ENCODE measurements at places on chromosomes 12 and 14.

DNA sequence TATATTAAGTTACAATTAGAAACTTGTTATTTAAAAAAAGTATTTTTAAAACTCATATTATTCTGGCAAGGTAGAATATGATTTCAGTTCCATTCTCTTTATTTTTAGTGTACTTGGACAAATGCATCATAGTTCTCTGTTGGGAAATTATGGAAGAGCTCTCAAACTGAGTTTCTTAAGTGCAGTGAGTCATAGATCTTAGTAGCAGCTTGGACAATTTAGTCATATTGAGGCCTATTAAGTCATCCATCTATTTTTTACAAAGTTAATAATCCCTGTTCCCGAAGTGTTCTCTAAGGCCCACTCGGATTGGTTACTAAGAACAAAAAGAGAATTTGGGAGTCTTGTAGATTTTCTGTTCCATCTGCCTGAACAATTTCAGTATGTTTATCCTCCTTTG, 113.9 kb downstream of the ANO4 start:
- no peak for DNase-seq

GRCh38 chr14:65745396-65746190, 333.1 kb downstream of the FUT8 start:
- DNase-seq = peak; percentile 89

- DNase-seq = peak; percentile 1
These were observed 939.0 kb upstream of the ATXN7L3B start for GRCh38 chr12:73598626-73599025.

- no peak for DNase-seq
These were observed 11.8 kb downstream of the CD163L1 start for GRCh38 chr12:7431993-7432685.

DNA sequence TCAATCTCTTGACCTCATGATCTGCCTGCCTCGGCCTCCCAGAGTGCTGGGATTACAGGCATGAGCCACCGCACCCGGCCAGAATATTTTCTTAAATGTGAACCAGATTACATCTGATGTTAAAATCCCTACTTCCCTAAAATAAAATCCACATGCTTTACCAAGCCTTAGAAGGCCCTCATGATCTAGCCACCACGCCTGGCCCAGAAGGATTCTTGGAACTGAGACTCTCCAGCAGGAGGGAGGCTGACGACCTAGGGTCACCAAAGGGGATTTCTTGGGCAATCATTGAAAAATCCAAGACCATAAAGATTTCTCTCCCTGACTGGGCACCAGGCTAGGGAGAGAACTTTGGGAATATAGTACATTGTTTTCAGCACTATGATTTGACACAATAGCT, 25.2 kb upstream of the RASSF3 start:
- DNase-seq = peak; percentile 33

DNA sequence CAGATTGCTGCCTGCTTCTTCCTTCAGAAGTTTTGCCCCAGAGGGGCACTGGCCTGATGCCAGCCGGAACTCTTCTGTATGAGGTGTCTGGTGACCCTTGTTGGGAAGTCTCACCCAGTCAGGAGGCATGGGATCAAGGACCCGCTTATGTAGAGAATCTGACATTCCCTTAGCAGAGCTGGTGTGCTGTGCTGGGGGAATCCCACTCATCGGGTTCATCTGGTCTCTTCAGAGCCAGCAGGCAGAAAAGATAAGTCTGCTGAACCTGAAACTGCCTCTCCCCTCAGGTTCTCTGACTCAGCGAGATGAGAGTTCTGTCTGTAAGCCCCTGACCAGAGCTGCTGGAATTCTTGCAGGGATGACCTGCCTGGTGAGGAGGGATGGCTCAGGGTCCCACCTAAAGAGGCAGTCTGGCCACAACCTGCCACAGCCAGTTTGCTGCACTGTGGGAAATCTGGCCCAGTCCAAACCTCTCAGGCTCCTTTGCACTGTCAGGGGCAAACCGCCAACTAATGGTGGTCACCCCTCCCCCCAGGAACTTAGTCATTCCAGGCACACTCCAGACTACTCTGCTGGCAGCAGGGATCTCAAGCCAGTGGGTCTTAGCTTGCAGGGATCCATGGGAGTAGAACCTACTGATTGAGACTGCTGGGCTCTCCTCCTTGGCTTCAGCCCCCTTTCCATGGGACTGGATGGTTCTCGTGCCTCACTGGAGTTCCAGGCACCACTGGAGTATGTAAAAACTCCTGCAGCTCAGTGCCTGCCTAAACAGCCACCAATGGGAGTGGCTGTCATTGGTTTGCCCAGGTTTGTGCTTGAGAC, 4.1 kb downstream of the CLEC2D start:
- DNase-seq = peak; percentile 8

- peak; percentile 84 for DNase-seq
These were observed 59.2 kb upstream of the PELI2 start for GRCh38 chr14:56059054-56059453.

DNA sequence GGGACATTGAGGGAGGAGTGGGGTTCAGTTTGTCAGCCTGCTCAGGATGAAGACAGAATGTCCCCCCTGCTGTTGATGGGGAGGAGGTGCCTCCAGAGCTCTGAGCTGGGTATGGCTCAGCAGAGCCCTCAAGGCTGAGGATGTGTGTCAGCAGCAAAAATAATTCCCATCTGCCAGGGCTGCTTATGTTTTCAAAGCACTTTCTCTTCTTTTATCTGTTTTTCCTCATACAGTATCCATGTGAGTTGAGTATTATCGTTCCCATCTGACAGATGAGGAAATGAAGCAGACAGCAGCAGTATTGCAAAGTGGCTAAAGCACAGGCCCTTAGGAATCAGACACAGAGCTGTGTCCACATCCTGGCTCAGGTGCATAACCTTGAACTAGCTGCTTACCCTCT, 94.1 kb downstream of the SLC8A3 start:
- no peak for DNase-seq

- DNase-seq = no peak
These were observed 5.9 kb downstream of the CCDC198 start for GRCh38 chr14:57487771-57488170.

DNA sequence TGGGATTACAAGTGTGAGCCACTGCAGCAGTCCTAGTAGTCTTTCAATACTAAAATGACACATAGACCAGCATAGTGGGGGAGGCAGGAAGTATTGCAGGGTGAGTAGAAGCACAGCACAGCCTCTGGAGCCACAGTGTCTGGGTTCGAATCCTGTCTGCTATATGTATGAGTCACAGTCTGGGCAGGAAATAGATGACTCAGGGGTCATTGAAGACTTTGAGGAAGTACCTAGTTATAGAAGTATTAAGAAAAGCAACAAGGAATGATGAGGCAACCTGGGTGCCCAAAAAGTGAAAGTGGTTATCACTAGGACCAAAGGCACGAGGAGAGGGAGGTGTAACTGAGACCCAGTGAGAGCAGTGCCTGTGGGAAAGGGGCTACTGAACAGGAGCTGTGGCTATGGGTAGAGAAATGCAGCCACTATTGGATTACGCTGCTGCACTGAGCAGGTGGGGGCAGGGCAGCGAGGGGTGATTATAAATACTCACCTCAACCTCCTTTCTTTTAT, 124.0 kb downstream of the PDE3A start:
- DNase-seq = peak; percentile 98

DNA sequence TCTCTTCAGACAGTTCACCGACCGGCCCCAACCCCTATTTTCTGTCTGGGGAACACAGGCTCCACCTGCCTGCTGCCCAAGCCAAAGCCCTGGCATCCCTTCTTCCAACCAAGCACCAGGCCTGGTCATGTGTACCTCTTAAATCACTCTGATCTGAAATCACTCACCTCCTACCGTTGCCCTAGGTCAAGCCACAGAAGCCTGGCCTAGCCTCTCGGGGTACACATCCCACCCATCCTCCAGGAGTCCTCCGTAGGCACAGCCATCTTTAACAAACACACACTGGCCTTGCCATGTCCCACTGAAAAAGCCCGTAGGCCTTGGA, 81.8 kb downstream of the IRF2BPL start:
- no peak for DNase-seq

DNA sequence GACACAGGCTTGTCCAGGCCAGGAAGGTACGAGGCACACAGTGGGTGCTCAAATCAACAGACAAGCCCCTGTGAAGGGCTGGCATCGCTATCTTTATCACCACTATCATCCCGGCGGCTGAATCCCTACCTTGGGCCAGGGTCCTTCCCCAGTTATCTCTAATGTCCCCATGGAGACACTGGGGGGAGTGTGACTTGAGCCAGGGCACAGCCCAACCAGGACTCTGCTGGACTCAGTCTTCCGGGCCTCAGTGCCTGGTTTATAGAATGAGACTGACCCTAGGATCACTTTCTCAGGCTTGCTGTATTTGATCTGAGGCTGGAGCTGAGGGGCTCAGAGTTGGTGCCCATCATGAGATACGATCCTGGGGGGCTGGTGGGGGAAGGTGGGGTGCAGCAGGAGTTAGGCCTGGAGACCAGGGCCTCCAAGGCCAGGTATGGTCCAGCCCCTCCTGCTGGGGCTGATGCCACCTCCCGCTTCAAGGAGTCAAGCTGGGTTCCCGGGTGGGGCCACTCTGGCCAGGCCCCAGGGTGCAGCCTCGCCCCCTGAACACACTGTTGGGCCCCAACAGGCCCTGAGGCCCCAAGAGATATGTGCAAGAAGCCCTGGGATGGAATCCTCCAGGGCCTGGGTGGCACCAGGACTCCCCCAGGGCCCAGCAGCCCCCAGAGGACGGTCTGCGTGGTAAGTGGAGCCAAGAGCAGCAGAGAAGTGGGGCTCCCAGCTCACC, 11.8 kb downstream of the BEGAIN start:
- no peak for DNase-seq

GRCh38 chr12:83016991-83017390, 330.3 kb downstream of the TMTC2 start:
- DNase-seq = no peak

GRCh38 chr12:77122236-77122635, 56.9 kb upstream of the E2F7 start:
- no peak for DNase-seq

DNA sequence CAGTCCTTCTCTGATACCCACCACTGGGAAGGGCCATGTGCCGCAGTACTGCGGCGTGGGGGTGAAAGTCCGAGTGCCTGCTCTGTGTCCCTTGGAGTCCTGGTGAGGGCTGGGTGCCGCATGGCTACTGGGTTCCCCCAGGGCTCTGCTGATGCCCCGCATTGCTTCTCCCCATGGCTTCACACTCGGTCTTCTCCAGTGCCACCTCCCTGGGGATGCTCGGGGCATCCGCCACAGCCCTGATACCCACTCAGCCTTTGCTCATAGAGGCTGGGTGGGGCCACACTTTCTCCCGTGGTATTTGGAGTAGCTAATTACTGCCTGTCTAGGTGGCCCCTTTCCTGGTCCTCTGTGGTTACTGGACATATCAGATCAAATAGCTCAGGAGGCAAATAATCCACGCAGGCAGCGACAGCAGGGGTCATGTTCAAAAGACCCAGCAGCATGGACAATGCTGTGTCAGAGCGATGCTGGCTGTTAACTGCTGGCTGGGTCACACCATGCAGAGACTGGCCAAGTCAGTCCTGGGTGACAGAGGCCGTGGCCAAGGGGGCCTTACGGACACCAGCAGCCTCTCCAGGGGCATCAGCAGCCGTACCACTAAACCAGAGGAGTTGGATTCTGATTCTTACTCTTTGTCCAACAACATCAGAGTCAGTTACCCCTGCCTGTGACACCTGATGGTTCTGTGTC, 106.5 kb downstream of the ADGRD1 start:
- DNase-seq = no peak

GRCh38 chr14:81511111-81511904, 22.3 kb downstream of the SEL1L start:
- peak; percentile 16 for DNase-seq

GRCh38 chr12:53506450-53506785, 866 bp downstream of the NPFF start:
- DNase-seq = no peak

GRCh38 chr12:104630230-104630670, 173.5 kb downstream of the CHST11 start:
- peak; percentile 12 for DNase-seq

- DNase-seq = no peak
These were observed 15.4 kb upstream of the SELPLG start for GRCh38 chr12:108649126-108649525.

DNA sequence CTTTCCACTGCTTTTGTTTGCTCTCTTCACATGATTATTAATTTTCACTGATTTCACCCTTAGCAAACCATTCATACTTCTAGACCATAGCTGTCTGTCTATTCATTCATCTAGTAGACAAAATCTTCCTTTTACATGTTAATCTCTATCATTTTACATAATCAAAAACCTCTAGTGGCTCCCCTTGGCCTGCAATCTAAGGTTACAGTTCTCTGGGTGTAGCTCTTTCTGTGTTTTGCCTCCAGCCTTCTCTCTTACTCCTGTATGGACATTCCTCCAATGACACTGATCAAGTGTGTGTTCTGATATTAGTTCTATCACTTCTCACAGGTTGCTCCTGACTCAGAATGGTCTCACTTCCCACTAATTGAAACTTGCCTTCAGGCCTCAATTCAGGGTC, 56.4 kb downstream of the PRKCH start:
- no peak for DNase-seq

- no peak for DNase-seq
These were observed 48.7 kb upstream of the GARIN2 start for GRCh38 chr14:67140556-67140955.

DNA sequence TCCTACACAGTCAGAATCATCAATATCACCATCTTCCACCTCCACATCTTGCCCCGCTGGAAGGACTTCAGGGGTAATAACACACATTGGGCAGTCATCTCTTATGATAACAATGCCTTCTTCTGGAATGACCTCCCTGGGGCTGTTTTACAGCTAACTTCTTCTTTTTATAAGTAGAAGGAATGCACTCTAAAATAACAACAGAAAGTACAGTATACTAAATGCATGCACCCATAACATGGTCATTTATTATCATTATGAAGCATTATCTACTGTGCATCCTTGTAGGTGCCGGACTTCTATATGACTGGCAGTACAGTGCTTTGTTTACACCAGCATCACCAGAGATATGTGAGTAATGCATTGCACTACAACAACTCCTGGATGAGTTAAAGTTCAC, 19.0 kb upstream of the NUAK1 start:
- DNase-seq = no peak

DNA sequence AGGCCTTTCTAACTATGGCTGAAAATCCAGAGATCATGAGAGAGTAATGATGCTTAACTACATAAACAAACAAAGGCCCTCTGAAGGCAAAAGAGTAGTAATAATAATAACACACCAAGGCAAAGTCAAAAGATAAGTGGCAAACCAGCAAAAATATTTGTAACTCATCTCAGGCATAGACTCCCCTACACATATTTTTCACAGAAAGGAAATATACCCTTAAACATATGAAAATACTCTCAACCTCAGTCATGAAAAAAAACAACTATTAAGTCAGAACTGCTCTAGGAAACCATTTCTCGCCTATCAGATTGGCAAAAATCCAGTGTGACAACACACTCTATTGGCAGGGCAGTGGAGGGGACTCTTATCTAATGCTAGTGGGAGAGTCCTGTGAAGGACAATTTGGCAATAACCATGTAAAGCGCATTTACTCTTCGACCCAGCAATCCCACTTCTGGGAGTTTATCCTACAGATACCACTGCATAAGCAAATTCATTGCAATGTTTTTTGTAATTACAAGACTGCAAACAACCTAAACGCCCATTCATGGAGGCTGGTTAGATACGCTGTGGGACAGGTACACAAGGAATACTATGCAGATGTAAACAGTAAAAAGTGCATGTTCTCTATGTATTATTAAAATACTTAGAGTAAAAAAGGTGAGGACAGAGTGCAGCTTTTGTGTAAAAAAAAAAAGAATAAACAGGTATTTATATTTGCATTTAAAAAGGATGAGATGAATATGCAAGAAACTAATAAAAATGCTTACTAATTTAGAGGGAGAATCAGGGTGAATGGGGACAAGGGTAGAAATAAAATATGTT, 26.0 kb upstream of the IL22 start:
- no peak for DNase-seq

GRCh38 chr12:111753144-111753881, 13.4 kb upstream of the ALDH2 start:
- DNase-seq = peak; percentile 46

GRCh38 chr12:118102609-118103008, 1.2 kb downstream of the VSIG10 start:
- DNase-seq = no peak
